ENCODE measurements at places on chromosomes 13 and 19.

DNA sequence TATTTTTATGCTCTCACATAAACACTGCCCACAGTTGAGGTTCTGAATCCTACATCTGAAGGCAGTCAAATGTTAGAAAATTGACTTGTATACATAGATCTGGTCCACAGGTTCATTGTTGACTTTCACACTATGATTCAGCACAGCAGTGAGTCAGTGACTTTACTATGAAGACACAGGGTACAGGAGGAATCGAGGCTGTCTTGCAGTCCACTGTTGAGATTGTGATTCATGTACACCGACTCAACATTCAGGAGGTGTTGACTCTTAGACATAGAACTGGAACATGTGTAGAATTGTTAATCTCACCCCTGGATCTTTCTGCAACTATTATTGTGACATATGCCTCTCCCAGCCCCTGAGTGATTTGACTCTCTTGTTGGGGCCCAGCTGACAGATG, 74.3 kb upstream of the ZNF43 start:
- no peak for DNase-seq

DNA sequence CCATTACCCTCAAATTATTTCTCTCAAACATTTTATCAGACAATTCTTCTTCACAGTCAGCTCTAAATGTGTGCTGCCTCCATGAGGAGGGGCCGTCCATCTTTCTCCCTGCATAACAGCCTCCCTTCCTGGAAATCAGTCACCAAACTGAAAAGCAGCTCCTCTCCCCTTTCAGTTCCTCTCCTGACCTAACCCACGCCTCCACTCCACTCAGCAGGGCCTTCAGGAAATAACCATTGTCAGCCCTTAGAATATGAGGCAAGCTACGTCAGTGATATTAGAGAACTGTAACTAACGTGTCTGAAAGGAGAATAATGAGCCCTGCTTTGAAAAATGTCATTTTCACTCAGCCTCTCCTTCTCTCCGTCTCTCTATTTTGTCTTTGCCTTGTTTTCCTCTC, 116.2 kb downstream of the OLFM4 start:
- peak; percentile 25 for DNase-seq

- no peak for DNase-seq
Measured at GRCh38 chr13:113457510-113457909, 4.2 kb upstream of the ADPRHL1 start.

GRCh38 chr13:29935309-29935981, 85.0 kb upstream of the UBL3 start:
- peak; percentile 21 for DNase-seq

GRCh38 chr13:79448413-79448812, 32.5 kb upstream of the NDFIP2 start:
- DNase-seq = peak; percentile 79

DNA sequence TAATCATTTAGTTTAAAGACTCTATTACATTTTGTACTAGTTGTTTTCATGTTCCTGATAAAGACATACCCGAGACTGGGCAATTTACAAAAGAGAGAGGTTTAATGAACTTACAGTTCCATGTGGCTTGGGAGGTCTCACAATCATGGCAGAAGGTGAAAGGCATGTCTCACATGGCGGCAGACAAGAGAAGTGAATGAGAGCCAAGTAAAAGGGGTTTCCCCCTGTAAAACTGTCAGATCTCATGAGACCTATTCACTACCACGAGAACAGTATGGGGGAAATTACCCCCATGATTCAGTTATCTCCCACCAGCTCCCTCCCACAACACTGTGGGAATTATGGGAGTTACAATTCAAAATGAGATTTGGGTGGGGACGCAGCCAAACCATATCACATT, 129.2 kb downstream of the PAN3 start:
- DNase-seq = no peak

DNA sequence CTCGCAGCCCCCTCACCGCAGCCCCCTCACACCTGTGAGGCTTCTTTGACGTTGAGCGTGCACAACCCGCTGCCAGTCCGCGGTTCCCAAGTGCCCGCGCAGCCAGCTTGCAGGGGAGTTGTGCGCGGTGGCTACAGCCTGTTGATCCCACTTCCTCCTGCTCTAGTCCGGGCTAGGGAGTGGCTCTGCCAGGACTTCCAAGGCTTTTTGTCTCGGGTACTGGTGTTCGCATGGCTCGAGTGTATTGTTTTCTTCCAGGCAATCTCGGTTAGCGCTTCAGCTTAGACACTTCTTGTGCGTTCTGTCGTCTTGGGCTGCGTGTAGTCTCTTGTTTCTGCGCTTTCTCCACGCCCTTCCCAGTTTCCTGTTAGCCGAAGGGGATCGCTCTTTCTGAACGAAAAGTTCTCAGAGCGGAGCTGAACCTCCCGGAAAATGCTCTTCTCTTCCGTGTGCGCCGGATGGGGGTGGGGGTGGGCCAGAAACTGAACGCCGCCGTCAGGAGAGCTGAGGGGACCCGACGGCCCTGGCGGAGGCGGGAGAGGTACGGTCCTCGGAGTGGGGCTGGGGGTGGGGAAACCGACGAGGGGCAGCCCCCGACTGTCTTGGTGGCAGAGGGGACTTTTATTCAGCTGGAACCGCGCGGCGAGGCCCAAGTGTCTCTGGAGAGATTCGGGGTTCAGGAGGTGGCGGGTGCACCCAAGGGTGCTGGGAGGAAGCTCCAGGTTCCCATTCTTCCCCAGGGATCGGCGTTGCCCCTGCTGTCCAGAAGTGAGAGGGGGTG, 697 bp upstream of the DGKH start:
- peak; percentile 72 for DNase-seq

DNA sequence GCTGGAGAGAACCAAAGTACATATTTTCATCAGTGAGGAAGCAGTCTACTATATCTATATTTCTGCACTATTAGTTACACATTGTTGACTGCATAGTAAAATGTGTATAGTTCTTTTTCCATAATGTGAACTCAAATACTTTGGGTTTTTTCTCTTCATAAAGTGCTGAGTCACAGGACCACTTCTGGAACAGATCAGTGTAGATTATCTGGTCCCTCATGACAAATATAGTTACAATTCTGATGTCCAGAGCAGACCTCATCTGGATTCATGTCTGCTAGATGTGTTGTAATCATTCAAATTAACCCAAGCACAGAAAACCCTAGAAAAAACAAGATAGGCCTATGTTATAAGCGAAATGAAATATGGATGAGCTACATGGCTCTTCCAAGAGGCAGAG, 171.4 kb downstream of the SUCLA2 start:
- DNase-seq = no peak

DNA sequence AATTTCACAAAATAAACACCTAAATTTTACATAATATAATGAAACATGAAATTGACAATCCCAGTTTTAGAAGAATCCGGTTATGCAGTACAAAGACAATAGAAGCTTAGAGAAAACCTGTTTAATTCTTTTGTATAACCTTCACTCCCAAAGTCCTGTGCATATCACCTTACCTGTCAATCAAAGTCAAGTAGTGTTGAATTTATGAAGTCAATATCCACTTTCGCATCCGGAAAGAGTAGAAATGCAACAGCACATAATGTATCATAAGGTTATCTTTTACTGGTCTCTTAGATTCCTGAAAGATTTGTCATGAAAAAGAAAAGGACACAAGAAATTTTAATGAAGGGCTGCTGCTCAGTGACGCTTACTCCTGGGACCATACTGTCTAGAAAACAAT, 1112.6 kb downstream of the PCDH9 start:
- DNase-seq = no peak

DNA sequence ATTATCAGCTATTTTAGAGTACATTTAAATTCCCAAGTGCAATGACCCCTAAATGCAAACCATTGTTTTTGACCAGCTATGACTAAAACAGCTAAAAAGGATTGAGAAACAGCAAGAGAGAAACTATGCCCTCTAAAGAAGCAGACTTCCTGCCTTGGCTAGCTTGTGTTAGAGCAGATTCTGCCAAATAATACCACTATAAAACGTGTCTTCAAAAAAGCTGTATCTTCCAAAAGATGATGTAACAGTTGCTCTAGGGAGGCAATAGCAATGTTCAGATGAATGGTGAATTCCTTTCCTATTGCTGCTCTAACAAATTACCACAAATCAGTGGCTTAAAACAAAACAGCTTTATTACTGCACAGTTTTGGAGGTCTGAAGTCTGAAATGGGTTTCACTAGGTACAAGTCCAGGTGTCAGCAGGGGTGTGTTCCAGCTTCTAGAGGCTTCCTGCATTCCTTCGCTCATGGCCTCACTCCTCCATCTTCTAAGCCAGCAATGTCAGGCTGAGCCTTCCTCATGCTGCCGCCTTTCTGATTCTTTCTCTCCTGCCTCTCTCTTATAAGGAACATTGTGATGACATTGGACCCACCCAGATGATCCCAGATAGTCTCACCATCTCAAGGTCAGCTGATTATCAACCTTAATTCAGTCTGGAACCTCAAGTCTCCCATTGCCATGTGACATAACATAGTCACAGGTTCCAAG, 84.5 kb downstream of the LRRC63 start:
- peak; percentile 79 for DNase-seq

DNA sequence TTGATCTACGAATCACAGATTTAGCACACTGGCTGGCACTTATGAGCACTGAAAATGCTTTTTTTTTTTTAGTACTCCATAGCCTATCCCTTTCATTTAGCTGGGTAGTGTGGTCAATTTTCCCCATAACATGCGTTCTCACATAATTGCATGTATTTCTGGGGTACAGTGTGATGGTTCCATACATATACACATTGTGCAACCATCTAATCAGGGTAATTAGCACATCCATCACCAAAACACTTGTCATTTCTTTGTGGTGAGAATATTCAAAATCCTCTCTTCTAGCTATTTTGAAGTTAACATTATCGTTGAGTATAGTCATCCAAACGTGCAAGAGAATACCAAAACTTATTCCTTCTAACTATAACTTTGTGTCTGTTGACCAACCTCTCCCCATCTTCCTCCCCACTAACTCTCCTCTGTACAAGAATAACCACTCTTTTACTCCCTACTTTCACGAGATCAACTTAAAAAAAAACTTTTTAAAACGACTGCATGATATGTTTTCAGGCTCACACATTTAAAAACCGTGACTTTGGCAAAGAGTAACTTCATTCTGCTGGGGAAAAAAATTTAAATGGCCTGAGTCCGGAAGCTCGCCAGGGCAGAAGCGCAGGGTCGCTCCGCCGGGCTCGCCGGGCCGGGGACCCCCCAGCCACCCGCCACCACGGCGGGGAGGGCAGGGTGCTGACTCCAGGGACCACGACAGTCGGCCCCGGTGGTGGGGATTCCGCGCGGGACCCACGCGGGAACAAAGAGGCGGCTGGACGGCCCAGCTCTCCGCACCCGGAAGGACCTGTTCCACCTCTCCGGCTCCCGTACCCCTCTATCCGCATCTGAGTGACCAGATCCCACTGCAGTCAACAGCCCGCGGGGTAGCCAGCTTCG, 868 bp upstream of the UBAC2 start:
- DNase-seq = peak; percentile 10

DNA sequence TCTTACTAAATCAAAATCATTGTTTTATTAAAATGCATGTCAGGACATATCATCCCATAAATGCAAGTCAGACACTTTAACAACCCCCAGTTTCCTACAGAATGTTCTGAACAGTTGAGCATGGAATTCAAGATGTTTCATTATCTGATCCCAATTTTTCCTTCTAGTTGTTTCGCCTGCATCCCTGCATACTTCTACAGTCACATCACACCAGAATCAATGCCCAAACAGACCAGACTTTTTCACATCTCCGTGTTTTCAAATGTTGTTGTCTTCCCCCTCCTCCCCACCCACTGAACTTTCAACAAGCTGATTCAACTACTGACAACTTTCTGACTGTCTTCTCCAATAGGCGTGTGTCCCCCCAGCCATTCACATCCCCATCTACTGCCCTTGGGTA, 48.6 kb downstream of the LHFPL6 start:
- DNase-seq = no peak

GRCh38 chr13:47484548-47484947, 516.5 kb downstream of the SUCLA2 start:
- peak; percentile 63 for DNase-seq

- peak; percentile 10 for DNase-seq
Measured at GRCh38 chr13:55999709-56000108, 1141.0 kb upstream of the PRR20A start.

DNA sequence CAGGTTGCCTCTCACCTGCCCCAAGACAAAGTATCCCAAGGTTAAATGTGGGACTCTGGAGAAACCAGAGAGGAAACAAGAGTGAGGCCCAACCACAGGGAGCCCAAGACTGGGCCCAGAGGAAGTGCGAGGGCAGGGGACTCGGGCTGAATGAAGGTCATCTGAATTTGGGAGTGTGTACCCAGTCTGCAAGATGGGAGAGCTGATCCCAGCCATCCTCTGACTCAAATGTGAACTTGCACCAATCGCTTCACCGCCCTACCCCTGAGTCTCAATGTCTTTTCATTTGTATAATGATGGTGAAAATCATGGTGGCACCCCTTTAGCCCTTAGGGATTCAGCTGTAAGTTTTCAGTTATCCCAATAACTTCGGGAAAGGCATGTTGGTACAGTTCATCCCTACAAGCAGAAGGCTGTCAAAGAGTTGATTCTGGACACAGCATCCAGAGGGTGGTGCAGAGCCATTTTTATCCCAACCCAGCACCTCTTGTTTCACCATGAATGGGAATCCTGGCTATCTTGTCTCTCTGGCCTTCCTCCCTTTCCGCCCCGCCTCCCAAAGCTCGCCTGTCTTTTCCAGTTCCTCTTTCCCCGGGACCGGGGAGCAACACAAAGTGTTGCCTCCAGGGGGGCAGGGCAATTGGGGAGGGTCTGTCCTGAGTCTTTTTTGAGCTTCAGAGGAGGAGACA, 123.4 kb downstream of the NUFIP1 start:
- no peak for DNase-seq

DNA sequence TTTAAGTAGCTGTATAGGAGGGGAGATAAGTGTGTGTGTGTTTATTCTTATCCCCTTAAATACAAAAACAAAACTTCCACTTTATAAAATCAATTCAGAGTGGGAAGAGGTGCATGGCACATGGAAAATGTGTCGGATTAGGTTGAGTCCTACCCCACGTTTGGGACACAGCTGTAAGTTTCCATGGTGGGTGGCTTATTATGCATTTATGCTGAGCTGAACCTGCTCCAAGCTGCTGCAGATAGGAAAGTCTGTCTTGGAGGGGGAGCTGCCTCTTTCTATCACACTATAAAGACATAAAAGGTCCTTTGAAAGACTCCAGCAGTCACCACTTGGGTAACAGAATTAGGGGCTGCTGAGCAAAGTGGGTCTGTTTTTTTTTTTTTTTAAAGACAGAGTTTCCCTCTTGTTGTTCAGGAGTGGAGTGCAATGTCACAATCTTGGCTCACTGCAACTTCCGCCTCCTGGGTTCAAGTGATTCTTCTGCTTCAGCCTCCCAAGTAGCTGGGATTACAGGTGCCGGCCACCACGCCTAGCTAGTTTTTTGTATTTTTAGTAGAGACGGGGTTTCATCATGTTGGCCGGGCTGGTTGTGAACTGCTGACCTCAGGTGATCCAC, 15.2 kb downstream of the ACTN4 start:
- DNase-seq = no peak

GRCh38 chr19:39969681-39970424, 1.1 kb upstream of the PSMC4 start:
- DNase-seq = no peak
